Hippocampal formation (tissue), 2 donors: ENCODE measurements at places on chromosomes 1 and 21.

DNA sequence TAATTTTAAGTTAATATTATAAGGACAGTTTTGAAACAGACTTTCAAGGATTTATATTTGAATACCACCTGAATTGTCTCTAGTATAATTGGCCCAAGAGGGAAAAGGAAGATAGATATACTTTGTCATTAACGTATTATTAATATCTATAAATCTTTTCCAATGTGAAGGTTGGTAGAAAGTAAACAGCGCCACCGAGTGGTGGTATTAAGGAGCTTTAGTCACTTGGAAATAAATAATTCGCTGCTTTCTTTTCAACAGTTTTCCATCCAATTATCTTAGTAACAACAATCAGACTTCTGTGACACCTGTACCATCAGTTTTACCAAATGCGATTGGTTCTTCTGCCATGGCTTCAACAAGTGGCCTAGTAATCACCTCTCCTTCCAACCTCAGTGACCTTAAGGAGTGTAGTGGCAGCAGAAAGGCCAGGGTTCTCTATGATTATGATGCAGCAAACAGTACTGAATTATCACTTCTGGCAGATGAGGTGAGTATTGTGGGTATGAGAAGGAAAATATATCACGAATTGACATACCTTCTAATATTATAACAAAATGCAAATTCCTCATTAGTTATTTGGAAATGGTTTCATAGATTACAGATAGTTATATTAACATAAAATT is 37.7 kb downstream of the SH3GLB1 start:
- no peak for DNase-seq

- DNase-seq, result no peak
Observed at GRCh38 chr1:115222616-115223402, 115.2 kb downstream of the NGF start.

GRCh38 chr1:6928106-6928885 is 143.0 kb downstream of the CAMTA1 start:
- DNase-seq, result no peak

DNA sequence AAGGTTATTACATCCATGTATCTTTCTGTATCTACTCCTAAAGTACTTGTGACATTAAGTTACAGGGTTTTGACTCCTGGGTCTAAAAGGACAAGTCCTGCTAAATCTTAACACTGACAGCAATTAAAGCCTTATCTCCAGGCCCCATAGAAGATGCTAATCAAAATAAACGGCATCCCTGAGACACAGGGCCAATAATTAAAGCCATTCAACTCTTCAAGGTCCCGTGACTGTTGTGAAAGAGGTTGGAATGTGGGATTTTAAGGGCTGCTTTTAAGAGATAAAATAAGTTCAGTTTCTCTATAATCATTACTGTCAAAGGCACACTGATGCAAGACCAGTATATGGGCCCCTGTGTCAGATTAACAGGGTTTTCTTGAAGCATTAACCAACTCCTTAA is 8.3 kb downstream of the DNAI4 start:
- DNase-seq, result no peak

GRCh38 chr1:62040973-62041372 is 153.7 kb upstream of the L1TD1 start:
- DNase-seq, result no peak

- DNase-seq, result no peak
Observed at GRCh38 chr21:26115305-26115704, 55.3 kb downstream of the APP start.

GRCh38 chr1:162235241-162235800 is 141.3 kb downstream of the SPATA46 start:
- no peak for DNase-seq

- no peak for DNase-seq
Observed at GRCh38 chr1:193325042-193325441, 138.6 kb upstream of the B3GALT2 start.

GRCh38 chr1:178565586-178565985 is 52.7 kb downstream of the TEX35 start:
- DNase-seq, result no peak

- DNase-seq, result no peak
Observed at GRCh38 chr1:202192770-202193613, 607 bp upstream of the LGR6 start.

DNA sequence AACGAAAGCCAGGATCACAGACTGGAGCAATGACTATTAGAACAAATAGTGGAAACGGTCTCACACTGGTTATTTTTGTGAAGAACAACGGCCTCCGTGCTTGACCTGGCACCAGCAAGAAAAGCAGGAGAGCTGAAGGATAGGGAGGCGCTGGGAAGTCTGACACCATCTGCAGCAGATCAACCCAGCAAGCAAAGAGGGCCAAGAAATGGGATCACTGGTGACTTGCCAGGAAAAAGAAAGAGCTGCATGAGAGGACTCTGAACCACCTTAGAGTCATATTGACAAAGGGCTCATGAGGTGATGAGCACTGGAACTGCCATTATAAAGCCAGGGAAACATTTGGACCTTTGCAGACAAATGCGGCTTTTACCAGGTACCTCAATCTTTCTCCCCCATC is 25.0 kb downstream of the MTOR start:
- DNase-seq, result no peak

GRCh38 chr1:86515597-86515996 is 31.3 kb upstream of the CLCA4 start:
- DNase-seq, result peak; percentile 32

- DNase-seq, result no peak
Observed at GRCh38 chr1:19472174-19472573, 13.2 kb downstream of the CAPZB start.
